ENCODE measurements at places on chromosomes 12 and 14.

DNA sequence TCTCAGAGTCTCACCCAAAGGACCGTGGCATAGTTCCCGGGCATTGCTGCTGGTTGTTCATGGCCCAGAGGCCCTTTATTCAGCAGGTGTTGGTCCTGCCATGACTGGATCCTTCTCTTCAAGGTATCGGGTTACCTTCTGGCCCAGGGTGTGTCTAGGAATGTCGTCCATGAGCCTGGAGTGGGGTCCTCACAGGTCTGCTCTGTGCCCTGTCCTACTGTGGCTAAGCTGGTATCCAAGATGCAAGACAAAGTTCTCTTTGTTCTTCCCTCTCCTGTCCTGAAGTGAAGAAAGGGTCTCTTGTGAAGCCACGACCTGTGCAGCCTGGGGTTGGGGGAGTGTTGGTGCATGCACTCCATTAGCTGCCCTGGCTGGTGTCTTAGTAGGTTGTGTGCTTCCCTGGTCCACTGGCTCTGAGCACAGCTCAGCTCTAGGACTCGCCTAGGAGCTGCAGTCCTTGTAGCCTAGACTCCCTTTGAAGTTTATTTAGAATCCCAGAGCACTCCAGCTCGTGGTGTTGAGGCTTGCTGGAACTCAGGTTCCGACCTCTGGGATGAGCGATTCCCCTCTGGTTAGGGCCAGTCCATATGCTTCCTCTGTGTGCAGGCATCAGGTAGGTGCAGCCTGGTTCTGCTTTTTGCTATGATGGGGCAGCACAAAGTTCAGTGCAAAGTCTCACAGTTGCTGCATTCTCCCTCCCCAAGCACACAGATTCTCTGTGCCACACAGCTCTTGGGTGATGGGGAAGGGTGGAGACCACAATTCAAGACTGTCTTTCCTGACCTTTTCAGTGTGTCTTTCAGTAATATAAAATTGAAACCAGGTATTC, 117.4 kb downstream of the NUBPL start:
- DNase-seq = no peak

- no peak for DNase-seq
Measured at GRCh38 chr14:72742838-72743195, 151.1 kb downstream of the DPF3 start.

GRCh38 chr12:22715254-22715653, 90.3 kb downstream of the ETNK1 start:
- DNase-seq = no peak

DNA sequence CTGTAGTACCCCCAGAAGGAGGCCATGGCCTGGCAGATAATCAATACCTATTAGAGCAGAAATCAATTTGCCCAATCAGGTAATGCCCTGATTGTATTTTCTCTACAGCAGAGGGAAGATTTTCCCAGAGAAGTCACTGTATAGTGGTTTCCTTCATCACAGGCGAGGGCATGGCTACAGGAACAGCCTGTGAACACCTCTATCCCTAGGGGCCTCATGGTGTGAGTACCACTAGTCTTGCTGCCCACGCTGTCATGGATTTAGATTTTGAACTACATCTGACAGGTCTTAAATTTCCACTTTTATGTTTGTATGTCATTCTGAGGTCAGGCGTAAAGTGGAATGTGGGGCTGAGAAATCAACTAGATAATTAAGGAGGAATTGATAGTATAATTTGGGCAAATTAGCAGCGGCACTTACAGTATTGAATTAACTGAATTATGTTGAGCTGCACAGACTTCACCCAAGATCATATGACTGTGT, 42.4 kb upstream of the STXBP6 start:
- DNase-seq = no peak

- no peak for DNase-seq
Measured at GRCh38 chr12:129067491-129067890, 214.2 kb downstream of the GLT1D1 start.

GRCh38 chr12:15751741-15752140, 37.4 kb downstream of the EPS8 start:
- DNase-seq = no peak

GRCh38 chr14:22850944-22851764, 14.8 kb downstream of the MMP14 start:
- DNase-seq = no peak

DNA sequence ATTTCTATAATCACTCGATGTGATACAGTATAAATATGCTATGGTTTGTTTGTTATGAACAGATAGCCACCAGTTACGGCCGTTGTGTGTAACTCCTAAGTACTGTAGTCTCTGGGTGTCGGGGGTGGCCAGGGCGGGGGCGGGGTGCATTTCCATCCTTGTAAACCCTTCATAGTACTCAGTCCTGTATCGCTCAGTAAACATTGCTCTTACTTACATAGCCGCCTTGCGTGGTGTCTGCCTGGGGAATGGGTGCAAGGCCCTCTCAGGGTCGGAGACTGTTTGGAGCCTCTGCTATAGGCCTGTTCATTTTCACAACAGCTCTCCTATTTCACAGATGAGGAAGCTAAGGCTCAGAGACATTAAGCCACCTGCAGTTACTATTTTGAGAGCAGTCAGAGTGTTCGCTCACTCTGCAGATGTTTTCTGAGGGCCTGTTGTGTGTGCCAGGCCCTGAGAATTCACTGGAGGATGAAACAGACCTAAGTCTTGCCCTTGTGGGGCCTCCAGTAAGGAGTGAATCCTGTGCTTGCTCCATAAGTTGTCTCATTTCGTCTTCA, 42.5 kb downstream of the JDP2 start:
- no peak for DNase-seq

DNA sequence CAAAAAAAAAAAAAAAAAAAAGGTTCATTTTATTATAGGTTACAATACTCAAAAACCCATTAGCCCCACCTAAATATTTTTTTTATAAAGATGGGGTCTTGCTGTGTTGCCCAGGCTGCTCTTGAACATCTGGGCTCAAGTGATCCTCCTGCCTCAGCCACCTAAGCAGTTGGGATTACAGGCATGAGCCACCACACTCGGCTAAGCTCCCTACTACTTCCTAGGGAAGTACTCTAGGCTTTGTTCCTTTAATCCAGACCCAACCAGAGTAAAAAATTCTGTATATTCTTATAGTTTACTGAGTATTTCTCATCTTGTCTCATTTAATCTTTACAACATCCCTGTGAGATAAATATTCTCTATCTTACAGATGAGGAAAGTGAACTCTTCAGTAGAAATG, 50.7 kb downstream of the RBMS2 start:
- no peak for DNase-seq

- no peak for DNase-seq
Measured at GRCh38 chr14:78356391-78356790, 186.2 kb downstream of the NRXN3 start.

- DNase-seq = no peak
Measured at GRCh38 chr12:46470036-46470627, 97.6 kb upstream of the SLC38A2 start.

DNA sequence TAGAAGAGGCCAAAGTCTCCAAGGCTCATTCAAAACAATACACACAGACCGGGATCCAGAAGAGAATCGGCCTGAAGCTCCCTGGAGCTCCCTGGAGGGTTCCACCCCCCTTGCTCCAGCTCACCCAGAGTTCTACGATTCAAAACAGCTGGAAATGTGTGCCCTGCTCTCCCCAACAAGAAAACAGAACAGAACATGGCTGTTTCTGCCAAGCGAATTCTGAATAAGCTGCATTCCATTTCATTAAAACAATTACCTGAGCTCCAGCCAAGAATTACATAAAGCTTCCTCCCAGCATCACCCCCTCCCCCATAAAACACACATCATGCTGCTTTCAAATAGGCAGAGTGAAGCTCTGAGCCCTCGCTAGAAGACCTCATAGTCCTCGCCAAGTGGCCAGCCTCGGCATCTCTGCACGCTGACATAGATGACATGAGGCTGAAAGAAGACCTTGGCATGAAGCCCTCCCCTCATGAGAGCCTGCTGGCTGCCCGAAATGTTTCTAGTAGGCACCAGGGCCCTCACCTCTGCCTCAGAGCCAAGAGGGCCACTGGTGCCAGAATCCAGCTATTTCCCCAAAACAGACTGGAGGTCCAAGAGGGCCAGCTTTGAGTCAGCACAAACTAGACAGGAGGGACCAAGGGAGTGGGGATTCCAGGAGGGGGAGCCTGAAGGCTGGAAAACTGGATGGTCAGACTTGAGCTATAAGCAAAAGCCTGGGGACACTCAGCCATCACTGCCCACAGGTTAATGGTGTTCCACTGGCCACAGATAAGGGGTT, 8.3 kb downstream of the PXN start:
- no peak for DNase-seq

GRCh38 chr14:62988967-62989366, 56.3 kb downstream of the KCNH5 start:
- DNase-seq = no peak

- no peak for DNase-seq
Measured at GRCh38 chr14:63388766-63389431, 70.2 kb upstream of the GPHB5 start.

DNA sequence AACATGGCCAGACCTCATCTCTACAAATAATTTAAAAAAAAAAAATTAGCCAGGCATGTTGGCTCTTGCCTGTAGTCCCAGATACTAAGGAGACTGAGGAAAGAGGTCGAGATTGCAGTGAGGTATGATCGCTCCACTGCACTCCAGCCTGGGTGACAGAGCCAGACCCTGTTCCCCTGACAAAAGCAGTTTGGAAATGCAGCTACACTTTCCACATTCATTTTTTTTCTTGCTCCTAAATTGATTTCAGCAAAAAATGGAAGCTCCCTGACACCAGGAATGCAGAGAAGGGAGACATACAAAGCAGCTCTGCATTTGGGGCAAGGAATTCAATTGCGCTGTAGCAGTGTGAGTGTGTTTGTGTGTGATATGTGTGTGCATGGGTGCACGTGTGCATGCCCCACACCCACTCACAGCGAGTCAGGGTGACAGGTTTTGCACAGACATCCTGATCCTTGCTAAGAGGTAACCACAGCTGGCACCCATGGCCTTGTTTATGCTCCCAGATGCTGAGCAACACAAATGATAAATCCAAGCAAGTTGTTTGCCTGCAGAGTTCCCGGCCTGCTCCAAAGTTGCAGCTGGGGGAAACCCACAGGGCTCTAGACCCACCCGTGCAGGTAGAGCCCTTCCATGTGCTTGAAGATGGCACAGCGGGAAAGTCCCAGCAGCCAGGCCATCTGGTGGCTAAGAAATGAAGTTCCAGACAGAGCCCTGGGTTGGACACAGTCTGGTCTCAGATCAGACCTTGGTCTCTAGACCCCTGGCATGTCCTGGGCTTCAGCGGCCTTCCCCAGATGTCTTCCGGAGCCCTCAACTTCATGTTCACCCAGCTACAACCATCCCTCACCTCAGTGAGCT, 25.9 kb upstream of the BDKRB2 start:
- DNase-seq = no peak

DNA sequence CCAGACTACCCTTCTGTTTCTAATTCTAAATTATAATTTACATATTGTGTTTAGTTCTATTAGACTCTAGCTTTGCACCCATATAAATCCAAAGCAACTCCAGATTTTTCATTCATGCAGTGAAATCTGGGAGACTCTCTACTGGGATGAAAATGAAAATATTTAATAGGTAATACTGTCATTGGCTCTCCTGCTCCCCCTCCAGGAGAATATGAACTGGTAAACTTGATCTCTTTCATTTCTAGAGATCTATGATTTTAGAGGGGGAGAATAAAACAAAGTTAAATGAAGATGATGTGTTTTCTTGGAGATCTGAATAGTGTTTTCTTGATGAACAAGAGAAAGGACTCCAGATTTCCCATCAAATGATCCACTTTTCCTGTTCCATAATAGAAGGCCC, 104.3 kb upstream of the TMCC3 start:
- DNase-seq = no peak

GRCh38 chr12:96743606-96744005, 163.5 kb upstream of the NEDD1 start:
- no peak for DNase-seq

DNA sequence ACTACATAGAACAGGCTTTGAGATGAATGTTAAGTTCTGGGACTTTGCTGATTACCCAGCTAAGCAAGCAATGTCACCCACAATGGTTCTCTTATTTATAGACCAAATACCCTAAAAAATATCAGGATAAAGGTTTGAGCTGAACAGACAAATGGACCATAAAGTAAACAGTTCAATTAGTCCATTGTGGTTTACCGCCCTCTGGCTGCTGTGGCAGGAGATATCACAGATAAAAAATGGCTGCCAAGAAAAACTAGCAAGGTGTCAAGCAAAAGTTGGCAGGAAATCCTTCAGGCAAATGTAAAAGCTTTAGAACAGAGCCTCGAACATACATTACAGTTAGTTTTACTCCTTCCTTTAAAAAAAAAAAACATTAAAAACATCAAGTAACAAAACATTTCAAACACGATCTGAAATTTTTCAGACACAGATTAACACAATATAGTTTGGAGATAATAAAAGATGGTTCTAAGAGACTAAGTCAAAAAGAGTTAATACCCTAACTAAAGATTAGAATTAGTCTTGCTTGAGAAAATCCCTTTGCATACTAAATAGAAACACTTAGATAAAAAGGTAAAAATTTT, 41.3 kb downstream of the MED13L start:
- peak; percentile 41 for DNase-seq

GRCh38 chr12:95259368-95259767, 41.8 kb downstream of the VEZT start:
- no peak for DNase-seq

- no peak for DNase-seq
Measured at GRCh38 chr14:85313560-85314207, 216.3 kb upstream of the FLRT2 start.

DNA sequence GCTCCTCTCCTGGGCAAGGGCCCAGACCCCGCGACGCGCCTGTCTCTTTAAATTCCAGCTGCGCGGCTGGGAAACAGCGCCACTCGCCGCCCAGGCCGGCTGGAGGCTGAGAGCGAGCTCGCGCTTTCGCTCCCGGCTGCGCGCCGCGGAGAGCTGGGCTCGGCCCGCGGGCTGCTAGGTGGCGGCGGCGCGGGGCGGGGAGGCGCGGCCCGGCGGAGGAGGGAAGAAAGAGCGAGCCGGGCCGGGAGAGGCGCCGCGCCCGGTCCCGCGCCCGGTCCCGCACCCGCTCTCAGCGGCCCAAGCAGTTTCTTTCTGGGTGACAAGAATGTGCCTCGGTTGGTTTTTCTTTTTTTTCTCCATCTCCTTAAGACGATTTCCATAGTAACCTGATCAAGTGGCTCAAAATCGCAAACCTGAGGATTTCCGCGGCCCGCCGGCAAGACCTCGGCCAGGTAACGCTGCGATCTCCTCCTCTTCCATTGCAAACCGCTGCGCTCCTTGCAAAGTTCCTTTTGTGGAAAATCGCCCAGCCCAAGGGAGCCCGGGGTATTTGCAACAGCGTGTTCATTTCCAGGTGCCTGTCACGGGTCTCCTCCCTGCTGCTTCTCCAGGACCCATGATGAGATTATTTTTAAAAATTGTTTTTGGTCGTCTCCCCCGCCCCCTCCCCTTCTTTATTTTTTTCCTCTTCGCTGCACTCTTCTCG, 259.5 kb upstream of the E2F7 start:
- no peak for DNase-seq

GRCh38 chr12:5440978-5441377, 9.1 kb downstream of the NTF3 start:
- no peak for DNase-seq

GRCh38 chr12:52873513-52873831, 24.7 kb upstream of the KRT78 start:
- no peak for DNase-seq
